ENCODE measurements at places on chromosomes 13 and 19.

DNA sequence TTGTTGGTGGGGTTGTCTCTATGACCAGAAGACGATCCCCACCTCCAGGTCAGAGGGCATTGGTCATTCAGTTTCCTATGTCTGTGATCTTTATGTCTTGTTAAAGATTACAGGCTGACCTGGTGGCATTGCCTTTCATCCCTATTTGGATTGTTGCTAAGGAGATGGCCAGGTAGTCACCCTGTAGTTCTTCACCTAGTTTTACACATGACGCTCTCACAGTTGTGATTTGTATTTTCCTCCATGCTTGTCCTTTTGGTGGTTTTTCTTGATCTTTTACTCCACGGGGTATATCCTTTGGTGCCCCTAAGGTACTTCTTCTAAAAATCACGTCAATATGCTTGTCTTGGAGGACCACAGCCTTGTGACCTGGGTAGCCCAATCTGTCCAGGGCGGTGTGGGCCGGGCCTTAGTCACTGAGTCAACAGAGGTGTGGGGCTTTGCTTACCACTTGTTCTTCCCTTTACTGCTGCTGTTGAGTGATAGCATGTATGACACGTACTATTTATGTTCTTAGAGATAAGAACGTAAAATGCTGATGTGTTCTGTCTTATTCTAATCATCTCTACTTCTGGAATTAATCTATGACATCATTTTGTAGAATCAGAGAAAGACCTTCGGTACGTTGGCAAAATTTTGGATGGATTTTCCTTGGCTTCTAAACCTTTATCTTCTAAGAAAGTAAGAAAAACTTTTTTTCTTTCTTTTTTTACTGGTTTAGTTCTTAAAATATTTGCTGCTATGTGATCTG is 20.1 kb downstream of the GPATCH1 start:
- no peak for DNase-seq

GRCh38 chr13:48297131-48297786 is 6.3 kb upstream of the RB1 start:
- no peak for DNase-seq

GRCh38 chr13:100854006-100854405 is 179.4 kb upstream of the TMTC4 start:
- DNase-seq: no peak

GRCh38 chr19:31089681-31090080 is 259.6 kb downstream of the TSHZ3 start:
- DNase-seq: no peak

DNA sequence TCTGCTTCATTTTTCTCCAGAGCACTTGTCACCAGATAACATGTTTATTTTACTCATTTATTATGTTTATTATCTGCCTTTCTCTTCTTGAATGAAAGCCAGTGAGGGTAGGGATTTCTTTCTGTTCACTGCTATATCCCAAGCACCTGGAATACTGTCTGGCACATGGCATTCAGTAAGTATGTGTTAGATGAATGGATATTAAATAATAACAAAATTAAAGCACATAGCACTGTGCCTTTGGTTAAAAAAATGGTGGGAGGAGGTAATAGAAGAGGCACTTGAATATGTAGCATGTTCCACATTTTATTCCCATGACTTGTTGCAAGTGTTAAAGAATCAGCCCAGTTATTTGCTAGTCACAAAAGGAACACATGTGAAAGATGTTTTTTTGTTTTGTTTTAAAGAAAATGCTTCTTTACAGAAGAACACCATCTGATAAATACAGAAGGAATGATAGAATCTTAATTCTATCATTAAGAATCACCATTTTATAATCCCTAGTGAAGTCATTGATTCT is 151.0 kb downstream of the DLEU7 start:
- DNase-seq: no peak

DNA sequence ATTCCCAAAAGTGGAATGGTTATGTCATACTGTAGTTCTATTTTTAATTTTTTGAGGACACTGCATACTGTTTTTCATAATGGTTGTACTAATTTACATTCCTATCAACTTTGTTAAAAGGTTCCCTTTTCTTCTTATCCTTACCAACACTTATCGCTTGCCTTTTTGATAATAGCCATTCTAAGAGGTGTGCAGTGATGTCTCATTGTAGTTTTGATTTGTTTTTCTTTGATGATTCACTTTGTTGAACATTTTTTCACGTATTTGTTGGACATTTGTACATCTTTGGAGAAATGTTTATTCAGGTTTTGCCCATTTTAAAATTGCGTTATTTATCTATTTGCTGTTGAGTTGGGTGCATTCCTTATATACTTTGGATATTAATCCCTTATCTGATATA is 188.8 kb upstream of the SPRY2 start:
- no peak for DNase-seq

- no peak for DNase-seq
These were observed 42.2 kb upstream of the ZNF681 start for GRCh38 chr19:23800868-23801267.

GRCh38 chr19:35756377-35757230 is at the start of gene HSPB6:
HSPB6 (minus strand) TSS chr19:35757029; CDS start chr19:35757008, 21 bp downstream.
- no peak for DNase-seq

GRCh38 chr13:50419331-50419865 is 404.2 kb downstream of the KCNRG start:
- no peak for DNase-seq

DNA sequence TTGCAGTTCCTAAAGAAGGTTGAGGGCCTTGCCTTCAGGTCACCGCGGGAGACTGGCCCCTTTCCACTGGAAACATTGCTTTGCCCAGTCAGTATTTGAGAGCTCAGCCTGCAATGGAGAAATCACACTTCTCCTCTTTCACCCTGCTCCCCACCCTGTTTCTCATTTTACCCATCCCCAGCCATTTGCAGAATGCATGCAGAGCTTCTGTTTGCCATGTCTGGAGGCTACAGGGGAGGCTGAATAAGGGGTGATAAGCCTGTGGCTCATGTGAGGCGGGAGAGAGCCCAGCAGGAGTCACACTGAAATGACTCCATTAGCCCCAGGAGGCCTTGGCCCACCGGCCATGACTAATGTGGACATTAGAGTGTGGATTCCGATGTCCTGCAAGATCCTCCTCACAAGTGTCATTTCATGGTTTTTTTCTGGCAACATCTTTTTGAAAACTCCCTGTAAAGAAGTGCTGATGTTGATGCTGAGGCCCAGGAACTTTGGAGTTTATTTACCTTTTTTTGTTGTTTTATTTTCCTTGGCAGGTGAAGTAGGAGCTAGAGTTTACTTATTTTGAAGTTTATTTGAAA is 6.3 kb downstream of the SPINT2 start:
- no peak for DNase-seq

DNA sequence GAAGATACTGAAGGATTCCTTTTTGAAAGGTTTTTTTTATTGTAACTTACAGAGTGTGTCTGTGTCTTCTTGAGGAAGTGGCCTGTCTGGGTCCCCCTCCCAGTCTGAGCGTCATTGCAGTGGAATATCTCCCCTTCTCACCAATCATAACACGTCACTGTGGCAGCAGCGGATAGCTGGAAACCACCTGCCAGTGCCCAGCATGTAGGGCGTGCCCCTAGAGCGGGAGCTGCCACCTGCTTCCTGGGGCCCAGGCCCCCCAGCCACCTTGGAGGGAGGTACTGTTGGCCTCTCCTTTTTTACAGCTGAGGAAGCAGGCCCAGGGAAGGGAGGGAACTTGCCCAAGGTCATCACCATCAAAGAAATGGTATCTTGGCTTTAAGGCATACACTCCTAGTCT is 4.6 kb upstream of the DNM2 start:
- DNase-seq: peak; percentile 75

DNA sequence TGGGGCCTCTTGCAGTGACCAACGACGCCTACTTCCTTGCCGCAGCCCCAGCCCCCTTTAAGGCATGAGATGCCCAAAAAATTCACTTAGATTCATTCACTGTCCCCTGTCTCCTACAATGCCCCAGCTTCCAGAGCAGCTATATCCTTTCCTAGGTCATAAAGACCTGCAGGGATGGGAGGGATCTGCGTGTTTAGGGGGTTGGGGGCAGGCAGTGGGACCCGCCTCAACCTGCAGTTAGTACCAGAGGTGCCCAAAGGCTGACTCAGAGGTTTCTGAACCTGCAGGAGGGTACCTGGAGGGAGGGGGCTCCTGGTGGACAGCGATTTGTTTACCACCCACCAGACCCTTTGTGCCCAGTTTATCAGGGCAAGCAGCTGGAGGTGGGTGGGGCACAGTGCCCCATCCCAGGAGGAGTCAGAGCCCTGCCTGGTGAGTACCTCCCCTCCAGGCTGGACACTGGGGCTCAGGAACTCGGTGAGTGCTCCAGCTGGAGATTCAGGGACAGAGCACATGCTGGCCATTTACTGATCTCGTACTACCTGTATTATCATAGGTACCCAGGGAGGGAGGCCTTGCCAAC is 10.1 kb downstream of the RPS28 start:
- DNase-seq: no peak

DNA sequence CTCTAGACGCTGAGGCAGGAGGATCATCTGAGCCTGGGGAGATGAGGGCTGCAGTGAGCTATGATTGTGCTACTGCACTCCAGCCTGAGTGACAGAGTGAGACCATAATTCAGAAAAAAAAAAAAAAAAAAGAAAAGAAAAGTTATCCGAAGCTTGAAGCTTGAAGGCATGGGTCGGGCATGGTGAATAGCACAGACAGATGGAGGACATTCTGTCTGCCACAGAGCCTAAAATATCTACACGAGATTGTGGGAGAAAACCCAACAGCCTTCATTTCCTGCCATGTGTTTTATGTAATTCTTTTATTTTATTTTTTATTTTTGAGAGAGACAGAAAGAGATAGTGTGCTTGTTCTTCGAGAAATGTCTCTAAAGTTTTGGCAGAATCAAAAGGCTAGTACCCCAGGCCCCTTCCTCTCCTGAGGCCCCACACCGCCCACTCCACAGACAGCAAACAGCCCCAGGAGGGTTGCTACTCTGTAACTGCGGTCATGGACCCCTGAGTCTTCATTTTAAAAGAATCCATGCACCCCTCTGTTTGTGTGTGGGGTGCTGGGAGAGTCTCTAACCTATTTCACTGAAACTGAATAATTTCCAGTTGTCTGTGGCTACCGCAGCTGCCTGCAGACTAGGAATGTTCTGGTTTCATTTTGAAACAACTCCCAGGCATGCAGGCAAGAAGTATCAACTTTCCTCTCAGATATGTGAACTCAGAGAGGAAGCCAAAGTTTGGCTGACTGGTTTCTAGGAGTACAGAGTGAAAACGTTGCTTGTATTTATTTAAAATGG is 38.4 kb upstream of the RCBTB2 start:
- DNase-seq: no peak

DNA sequence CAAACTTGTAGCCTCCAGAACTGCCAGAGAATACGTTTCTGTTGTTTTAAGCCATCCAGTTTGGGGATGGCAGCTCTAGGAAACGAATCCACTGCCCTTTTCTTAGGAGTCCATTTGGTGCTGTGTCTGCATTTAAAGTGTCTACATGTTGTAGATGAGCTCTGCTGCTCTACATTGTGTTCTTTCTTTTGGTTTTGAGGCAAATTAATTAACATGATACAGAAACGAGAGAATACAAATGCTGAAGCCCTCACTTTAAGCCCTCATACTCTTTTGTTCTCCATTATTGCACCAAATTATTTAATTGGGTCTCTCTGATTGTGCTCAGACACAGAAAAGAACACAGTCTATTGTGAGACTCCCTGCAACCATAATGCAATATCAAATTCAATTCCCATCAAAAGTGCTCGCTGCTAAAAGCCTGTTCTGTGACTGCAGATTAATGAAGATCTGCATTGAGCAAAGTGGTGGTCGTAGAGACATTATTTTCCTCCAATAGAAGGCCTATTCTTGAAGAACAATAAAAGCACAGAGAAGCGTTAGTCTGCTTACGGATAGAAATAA is 166.3 kb upstream of the SOX21 start:
- no peak for DNase-seq

DNA sequence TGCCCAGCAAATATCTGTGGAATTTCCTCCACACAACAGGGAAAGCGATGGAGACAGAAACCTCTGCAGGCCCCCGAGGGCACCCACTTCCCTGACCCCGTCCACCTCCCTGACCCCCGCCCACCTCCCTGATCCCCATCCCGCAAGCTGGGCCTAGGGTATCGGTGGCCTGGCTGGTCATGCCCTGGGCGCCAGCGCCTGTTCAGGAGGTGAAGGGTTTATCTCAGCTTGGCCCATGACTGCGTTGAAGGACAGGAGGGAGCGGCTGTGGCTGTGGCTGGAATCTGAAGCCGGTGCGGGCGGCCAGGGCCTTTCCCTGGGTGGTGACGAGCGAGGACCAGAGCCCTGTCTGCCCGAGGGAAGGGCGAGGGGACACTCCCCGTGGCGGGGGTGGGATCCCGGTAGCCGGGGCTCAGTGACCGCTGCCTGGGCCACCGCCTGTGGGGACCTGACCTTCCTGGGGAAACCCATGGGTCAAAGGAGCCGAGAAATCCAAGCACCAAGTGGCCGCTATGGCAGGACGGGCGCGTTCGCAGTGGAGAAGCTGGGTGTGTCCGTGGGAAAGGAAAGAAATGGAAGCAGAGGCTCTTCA is 20.7 kb downstream of the GAS6 start:
- DNase-seq: no peak

GRCh38 chr13:108193806-108194205 is 21.5 kb downstream of the LIG4 start:
- no peak for DNase-seq

DNA sequence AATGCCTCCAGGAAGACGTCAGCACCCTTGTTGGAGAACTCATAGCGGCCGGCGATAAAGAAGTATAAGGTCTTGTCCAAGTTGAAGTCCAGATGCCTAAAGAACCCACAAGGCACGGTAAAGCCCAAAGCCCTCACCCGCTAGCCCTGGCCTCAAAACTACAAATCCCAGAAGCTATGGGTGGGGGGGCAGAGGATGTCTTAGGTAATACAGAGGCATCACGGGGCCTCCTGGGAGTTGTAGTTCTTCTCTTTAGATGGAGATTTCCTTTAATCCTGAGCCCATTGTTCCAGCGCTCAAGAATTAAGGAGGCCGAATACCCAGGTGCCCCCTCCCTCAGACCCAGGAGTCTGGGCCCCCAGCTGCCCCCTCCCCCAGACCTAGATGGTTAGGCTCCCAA is 10.8 kb downstream of the GYS1 start:
- no peak for DNase-seq

DNA sequence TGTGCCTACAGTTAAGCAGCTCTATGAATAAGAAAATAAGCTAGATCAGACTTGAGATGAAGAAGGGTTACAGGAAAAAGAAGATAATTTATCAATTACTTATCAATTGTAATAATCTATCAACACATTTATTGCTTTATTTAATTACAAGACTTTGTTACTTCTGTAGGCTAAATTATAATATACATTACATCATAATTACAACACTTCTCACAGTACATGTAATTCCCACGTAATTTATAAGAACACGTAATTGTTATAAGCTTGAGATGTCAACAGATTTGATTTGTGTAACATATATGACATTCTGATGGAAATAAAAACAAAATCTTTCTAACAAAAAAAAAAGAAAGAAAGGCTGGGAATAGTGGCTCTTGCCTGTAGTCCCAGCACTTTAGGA is 36.8 kb downstream of the NEK5 start:
- DNase-seq: no peak

- no peak for DNase-seq
These were observed 8.6 kb downstream of the C19orf81 start for GRCh38 chr19:50657712-50658440.

- DNase-seq: no peak
These were observed 89.0 kb upstream of the CLDN10 start for GRCh38 chr13:95463531-95463930.

All from NCI-H510A treated with DMSO at 0.1 percent for 48 hours (cell line).